Left lobe of liver (tissue), 2 donors: ENCODE measurements at places on chromosomes 2 and 18.

GRCh38 chr2:6417050-6417449 is 448.7 kb downstream of the CMPK2 start:
- no peak for DNase-seq

- no peak for DNase-seq
Observed at GRCh38 chr18:76431437-76432273, 63.4 kb downstream of the ZNF516 start.

DNA sequence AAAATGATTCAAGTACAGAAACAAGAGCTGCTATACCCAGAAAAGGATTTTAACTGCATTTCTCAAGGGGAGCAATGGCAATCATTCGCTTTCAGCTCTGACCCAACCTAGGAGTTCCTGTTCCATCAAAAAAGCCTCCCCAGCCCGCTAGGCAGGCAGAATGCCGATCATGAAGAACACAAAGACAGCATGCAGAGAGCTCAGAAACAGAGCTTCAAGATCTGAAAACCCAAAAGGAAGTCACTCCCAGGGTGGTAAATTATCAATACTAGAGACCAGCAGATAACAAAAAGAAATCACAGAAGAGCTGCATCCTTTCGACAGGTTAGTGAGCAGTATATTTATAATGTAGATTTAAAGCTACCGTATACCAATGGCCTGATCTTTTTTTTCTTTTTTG is 84.8 kb upstream of the CRIM1 start:
- DNase-seq = no peak

DNA sequence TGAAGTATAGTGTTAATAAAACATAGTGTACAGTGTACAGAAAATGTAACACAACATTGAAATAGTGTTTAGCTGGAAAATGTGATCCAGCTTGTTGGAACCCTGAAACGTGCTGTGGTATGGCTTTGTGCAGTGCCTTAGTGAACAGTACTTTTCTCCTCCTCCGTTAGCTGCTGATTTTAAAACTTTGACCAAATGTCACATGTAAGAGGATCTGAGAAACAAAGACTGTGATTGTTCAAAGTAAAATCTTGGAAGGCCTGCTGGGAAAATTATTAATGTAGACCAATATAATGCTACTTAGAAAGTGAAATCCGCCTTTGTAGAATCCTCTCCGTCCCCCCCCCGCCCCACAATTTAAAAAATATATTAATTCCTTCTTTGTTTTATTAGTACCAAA is 911 bp upstream of the KCNJ13 start:
- no peak for DNase-seq

DNA sequence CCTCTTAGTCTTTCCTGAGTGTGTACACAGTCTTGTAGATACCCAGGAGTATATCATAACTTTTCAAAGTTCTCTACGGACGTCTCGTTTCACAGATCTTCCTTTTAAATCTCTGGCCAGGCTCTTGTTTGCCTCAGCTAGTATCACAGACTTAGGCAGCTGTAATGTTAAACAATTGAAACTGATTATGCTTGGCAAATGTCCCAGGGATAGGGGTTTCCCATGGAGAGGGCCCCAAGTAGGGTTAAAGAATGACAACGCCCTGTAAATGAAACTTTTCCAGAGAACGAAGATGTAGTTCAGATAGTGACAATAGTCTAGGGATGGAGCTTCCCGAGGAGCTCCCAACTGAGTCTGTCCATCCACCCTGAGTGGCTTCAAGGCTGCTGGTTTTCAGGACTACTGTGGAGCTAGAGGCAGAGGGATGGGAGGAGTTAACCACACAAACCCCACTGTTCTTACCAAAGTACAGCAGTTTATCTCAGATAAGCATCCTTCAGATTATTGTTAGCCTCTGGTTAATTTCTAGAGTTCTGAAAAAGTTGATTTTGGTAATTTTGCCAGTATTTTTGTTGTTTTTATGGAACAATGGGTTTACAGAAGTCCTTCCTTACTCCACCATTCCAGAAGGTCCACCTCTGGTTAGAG is 9.1 kb downstream of the NEURL3 start:
- DNase-seq = no peak

- DNase-seq = no peak
Observed at GRCh38 chr2:939936-940601, 10.6 kb upstream of the SNTG2 start.

DNA sequence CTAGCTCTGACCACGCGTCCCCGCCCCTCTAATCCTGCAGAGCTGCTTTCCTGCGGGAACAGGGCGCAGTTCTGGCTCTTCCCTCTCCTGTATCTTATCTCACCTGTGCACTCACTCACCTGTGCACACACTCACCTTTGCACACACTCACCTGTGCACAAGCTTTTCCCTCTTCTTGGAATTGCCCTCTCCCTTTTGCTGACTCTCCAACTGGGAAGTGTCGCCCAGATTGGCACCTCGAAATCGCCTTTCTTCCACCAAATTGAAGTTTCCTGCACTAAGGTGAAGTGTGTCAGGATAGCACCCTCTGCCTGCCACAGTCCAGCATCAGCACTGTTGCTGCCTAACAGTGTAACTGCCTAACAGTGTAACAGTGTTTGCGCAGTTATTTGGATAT is 566 bp upstream of the CMPK2 start:
- no peak for DNase-seq

DNA sequence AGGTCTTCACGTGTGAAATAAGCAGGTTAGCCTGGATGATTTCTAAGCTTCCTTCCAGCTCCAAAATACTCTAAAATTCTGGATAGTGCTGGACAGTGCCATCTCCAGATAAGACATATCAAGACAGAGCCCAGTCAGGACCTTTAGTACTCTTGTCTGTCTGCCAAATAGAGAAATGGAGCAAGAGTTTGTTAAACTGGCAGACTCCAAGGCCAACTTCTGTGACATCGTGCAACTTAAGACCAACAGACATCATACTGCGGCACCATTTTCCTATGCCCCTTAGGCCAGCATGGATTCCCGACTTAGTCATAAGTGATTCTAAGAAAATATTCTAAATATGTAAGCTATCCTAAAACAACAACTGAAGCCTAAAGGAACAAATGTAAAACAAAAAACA is 118.6 kb downstream of the RBMS1 start:
- no peak for DNase-seq

- DNase-seq = no peak
Observed at GRCh38 chr2:152490686-152491455, 155.9 kb downstream of the FMNL2 start.

DNA sequence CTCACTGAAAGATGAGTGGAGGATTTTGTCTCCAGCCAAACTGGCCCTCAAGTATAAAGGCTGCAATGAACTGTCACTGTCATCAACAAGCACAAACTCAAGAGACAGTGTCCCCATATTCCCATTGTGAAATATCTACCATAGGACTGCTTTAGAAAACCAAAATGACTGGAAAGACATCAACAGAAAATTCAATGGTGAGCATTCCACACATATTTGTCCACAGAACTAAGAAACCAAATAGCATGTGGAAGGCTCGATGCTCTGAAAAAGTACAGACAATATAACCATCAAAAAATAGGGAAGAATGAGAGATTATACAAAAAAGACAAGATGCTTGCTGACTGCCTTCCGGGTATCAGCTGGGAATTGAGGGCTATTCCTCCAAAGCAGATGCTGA is 37.6 kb downstream of the TGFBRAP1 start:
- no peak for DNase-seq

- no peak for DNase-seq
Observed at GRCh38 chr2:71064754-71065621, 3.5 kb upstream of the NAGK start.

DNA sequence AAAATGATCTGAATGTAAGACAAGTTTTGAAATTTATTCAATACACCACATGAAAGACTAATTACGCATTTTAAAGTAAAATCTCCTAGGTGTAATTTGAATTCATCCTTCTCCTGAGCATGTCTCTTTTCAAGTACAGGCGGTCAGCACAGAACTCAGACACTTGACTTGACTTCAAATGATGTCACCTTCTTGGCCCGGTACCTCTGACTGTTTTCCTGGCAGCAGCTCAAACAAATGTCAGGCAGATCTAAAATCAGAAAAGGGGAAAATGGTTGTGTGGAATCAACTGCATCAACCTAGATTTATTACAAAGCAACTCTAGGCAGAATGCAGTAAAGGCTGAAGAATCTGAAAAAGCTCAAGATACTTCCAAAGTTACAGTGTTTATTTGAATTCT is 11.4 kb upstream of the PROKR1 start:
- no peak for DNase-seq

DNA sequence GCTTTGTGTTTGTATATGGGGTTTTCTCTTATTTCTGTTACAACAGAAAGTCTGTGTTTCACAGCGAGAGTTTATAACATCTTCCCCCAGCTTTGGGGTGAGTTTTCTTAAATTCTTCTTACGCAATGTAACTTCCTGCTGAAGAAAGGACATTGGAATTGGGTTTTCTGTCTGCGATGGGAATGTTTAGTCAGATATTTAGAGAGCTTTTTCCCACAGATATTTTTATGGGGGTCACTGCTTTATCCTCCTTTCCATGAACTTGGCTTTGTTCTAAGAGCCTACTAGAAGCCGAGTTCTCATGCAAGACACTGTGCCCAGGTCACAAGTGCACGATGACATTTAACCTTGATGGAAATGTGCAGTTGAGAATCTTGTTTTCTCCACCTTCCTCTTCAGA is 22.1 kb downstream of the B3GNT2 start:
- no peak for DNase-seq

DNA sequence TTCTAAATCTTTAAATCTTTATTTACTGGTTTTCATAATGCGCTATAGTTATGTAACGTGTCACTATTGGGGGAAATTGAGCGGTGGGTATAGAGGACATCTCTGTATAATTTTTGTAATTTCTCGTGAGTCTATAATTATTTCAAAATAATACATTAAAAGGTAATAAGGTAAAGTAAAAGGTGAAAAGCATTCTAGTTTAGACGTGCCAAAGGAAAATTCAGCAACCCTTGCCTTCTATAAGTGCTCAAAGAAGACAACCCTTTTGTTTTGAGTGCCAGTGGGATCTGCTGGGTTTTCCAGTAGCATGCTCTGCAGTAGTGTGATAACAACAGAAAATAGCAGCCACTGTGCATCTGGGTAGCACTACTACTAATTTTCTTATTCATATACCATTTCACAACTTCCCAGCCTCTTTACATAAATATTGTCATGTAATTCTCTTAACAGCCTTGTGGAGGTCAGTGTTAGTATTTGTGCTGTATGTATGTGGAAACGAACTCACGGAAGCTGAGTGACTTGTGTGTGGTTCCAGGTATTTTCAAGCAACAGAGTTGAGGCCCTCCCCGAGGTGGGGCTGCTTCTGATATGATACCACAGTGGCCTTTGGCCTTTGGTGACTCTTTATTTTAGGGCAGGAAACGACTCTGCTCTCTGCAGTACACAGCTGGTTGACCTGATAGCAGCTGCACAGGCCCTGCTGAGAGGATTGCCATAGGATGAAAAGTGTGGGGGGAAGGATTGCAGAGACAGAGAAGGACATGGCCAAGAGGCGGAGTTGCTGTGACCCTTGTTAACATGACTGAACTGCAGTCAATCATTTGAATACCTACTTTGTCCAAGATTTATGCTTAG is 104.5 kb downstream of the TDRD15 start:
- no peak for DNase-seq
